Activated CD4-positive, alpha-beta T cell treated with anti-CD3 and anti-CD28 coated beads, Interleukin-2, amount 50 U/mL, for 4 hours (primary cell): ENCODE measurements at places on chromosomes 3 and 15.

DNA sequence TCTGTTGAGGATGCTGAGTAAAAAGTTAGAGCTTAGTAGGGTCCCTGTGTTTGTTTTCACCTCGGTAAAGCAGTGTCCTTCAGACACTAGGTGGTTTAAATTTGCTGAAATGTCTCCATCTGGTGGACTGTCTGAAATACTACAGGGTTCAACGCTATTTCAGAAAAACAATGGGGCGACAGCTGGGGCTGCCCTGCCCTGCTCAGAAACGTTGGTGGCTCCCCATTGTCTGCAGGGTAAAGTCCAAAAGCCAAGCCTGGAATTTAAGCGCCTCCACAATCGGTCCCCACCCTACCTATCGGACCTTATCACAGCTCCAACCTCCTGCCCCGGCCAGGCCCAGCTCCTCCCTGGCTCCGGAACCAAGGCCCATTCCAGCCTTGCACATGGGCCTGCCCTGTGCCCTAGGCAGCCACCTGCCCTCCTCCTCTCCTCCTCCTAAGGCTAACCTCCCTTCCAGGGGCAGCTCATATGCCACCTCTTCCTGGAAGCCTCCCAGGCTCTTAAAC is 4.3 kb upstream of the TSEN2 start:
- no peak for DNase-seq

DNA sequence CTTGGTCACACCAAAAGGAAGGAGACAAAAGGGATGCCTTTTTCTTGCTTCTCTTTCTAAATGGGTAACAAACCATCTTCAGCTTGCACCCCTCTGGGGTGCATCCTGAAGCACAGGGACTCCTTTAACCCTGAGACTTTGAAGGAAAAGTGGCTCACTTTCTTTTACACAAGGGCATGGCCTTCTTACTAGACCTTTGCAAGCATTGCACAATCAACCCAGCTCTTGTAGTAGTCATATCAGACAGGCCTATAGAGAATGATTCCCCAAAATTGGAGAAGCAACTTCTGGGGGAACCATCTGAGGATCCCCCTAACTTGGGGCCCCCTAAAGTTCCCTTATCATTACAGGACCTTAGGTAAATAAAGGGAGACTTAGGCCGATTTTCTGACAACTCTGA is 56.1 kb upstream of the GK5 start:
- DNase-seq, result no peak

- no peak for DNase-seq
Observed at GRCh38 chr15:45873781-45874180, 239.0 kb downstream of the SQOR start.

DNA sequence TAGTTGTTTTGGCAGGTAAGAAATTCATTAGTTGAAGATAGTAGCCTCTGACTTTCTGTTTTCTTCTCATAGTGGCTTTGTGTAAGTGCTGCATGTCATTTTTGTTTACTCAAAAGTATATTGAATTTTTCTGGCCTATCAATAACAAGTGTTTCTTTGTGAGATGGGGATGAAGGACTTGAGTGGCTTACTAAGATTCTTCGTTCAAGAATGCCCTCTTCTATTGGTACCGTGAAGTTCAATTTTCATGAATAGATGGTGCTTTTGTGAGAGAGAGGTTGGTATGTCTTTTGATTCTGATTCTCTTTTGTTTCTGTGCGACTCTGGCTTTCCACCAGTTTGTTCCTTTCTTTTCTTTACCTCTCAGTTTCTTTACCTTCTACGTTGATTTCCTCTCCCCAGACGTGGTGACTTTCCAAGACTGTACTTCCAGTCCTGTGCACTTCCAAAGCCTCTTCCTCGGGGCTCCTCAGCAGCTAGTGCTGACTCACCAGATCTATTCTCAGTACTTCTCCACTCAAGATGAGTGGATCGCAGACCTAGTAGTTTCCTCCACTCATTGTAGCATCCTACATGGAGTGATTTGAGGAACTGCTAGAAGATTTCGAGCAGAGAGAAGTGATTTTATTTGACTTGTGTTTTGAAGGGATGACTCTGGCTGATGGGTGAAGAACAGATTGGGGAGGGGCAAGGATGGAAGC is 82.0 kb upstream of the EPHB3 start:
- DNase-seq, result no peak

GRCh38 chr15:56677271-56677670 is 56.0 kb downstream of the ZNF280D start:
- no peak for DNase-seq

DNA sequence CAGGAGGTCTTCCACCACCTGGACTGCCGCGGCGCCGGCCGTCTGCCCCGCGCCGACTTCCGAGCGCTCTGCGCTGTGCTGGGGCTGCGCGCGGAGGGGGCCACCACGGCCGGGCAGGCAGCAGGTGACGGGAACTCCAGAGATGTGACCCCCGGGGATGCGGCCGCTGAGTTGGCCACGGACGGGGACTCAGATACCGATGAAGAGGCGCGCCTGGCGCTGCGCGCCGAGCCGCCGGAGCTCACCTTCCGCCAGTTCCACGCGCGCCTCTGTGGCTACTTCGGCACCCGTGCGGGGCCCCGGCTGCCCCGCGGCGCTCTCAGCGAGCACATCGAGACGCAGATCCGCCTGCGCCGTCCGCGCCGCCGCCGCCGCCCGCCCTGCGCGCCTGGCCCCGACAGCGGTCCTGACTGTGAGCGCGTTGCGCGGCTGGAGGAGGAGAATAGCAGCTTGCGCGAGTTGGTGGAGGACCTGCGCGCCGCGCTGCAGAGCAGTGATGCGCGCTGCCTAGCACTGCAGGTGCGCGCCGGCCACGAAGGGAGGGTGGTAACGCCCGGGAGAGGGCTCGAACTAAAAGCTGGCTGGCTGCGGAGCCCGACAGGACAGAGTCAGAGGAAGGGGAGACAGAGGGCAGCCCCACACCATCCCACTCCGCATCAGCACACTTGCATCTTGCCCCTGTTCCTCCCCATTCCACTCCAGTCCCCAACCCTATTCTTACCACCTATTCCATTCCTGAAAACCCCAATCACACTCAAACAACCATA is 885 bp downstream of the EFCC1 start:
- DNase-seq, result no peak

DNA sequence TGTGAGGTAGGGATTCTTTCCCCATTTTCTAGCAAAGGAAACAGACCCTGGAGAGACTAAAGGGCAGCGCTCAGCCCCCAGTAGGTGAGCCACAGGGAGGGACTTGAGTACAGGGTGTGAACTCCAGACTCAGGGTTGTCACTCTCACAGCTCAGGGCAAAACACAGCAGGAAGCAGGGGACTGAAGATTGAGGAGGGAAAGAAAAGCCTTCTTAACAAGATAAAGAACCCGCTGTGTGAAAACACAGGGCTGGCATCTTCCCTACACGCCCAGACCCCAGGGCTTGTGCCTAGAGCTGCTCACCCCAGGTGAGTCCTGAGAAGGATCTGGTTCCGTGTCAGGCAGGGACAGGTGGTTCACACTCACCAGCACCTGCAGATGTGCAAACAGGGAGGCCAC is 59.6 kb downstream of the ABTB1 start:
- DNase-seq, result no peak
